ACHN (cell line): ENCODE measurements at places on chromosomes 4 and X.

DNA sequence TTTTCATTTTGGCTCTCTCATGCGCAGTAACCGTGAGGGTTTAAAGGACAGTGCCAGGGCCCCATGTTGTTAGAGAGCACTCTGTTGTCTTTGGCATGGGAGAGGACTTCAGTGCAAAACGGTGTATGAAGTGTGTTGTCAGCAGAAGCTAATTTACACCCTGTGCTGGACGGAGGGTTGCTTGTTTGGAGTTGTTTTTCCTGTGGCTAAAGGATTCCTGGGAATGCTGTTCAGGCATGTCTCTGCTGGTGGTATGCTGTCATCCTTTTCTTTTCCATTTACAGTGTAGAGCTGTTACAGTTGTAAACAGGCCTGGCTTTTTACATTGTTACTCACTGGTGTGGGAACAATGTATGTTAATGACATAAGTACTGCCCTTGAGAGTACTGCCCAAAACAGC, 206.3 kb downstream of the CBR4 start:
- no peak for DNase-seq

GRCh38 chr4:86554646-86555045, 39.5 kb upstream of the PTPN13 start:
- no peak for DNase-seq

GRCh38 chrX:63426519-63426918, 75.4 kb upstream of the SPIN4 start:
- no peak for DNase-seq

GRCh38 chr4:27008679-27009078, 148.0 kb downstream of the STIM2 start:
- DNase-seq = no peak

GRCh38 chr4:40289366-40290188, 45.6 kb upstream of the CHRNA9 start:
- DNase-seq = no peak

- DNase-seq = no peak
These were observed 88.4 kb upstream of the SLC7A11 start for GRCh38 chr4:138330531-138330930.

DNA sequence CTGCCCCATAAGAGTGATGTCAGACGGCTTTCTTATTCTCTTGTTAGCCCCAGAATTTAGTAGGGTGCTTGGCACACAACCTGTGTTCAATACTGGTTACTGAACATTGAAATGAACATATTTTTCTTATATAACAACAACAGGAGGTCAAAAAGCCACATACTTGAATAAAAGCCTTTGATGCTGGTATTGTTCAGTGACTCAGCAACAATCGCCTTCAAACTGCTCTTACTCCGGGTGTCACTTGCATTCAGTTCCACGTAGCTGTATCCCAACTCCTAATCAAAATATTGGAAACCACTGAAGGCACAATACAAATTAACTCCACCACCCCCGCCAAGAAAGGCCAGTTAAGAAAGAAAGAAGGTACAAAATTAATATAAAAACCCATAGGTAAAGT, 61.5 kb downstream of the RFC1 start:
- no peak for DNase-seq

- no peak for DNase-seq
These were observed 9.1 kb downstream of the FGFR3 start for GRCh38 chr4:1802151-1802715.

DNA sequence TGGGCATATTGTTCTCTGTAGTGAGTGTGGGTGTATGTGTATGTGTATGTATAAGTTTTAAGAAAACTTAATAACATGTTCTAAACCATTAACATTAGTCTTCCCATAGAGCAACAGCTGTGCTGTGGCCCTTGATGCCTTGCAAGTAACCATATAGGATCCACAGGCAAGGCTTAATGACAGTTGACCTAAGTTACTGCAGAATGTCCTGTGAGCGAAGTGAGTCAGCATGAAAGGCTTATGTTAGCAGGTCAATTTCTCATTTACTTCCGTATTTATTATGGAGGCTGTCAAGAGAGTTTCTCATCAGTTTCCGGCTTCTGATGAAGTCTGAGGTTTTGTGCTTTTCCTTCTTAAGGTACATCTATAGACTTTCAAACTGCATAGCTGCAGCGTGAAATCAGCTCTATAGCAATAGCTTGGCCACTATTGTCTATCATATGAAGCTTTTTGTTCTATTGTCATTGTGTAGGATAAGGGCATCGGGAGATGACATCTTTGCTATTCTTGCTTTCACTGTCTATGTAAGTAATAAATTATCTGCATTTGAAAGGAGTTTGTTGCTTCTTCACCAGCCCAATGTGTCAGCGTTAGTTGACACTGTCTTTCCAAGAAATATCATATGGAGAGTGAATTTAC, 1153.4 kb upstream of the AGA start:
- DNase-seq = no peak

DNA sequence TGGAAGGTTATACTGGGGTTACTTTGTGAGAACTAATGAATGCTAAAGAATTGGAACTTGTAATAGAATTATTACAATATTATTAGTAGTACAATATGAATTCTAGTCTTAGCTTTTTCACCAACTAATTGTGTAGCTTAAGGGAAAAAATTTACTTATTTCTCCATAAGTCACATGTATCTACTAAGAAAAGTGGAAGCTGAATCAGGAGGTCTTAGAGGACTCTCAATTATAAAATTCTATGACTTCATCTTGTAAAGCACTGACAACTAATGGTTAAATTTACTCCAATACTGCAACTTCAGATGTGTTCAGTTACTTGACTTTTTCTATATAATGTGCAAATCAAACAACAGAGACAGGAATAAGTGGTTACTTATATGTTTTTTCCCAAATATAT, 899 bp upstream of the TMPRSS11D start:
- DNase-seq = no peak

DNA sequence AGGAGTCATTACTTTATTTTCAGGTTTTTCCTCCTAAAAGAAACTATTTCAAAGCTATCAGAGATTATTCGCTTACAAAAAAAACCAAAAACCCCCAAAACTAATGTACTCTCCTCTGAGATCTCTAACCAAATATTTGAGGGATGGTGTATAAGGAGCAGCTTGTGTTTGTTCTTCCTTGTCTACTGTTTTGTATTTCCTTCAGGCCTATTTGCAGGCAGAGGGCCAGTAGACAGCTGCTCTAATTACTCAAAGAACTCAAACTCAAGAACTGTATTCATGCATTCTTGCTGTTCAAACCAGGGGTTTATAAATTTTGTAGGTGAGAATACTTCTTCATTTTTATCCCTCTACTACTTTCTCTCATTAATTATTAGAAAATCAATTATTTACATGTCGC, 51.3 kb downstream of the SH3RF1 start:
- no peak for DNase-seq

DNA sequence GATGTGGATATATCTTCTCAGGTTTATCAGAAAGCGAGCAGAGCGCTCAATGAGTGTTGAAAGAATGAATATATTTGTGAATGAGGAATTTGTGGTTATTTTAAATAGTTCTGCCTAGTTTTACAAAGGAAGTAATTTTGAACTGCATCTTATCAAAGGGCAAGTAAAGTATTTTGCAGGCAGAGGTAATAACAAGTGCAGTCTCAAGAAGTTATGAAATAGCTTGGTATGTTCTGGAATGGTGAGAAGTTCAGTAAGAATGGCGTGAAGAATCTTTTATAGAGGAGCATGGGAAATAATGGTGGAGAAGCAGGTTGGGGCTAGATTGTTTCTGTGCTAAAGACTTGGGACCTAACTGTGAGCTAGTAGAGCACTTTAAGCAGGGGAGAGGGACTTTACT, 10.9 kb downstream of the TMA16 start:
- DNase-seq = no peak
